IPS-NIHi11 (cell line): ENCODE measurements at places on chromosomes 1 and 21.

DNA sequence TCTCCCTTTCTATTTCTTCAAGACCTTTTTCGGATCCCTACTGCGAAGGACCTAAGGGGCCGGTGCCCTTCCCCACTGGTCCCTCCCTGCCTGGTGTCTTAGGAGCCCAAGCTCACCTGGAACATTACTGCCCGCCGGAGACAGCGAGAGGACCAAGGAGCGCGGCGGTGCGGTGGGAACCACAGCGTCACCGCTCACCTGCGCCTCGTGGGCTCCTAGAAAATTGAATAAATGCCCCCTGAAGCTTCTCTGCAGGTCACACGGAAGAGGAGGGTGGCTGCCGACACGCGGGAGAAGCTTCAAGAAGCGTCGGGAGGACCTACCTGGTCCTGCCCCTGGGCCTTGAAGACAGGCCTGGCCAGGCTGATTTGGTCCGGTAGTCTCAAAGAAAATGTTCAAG lies 65.2 kb downstream of the PPIAL4A start:
- no peak for DNase-seq

- DNase-seq = peak; percentile 41
Observed at GRCh38 chr1:92484472-92485380, 2.0 kb downstream of the GFI1 start.

DNA sequence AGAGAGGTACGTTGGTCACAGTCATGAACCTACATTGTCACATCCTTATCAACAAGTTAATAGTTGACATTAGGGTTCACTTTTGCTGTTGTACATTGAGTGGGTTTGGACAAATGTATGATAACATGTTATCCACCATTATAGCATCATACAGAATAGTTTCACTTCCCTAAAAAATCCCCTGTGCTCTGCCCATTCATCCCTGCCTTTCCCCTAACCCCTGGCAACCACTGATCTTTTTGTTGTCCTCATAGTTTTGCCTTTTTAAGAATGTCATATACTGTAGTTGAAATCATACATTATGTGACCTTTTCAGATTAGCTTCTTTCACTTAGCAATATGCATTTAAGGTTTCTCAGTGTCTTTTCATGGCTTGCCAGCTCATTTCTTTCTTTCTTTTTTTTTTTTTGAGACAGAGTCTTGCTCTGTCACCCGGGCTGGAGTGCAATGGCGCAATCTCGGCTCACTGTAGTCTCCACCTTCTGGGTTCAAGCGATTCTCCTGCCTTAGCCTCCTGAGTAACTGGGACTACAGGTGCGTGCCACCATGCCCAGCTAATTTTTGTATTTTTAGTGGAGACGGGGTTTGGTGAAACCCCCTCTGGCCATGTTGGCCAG lies 50.6 kb downstream of the UCK2 start:
- DNase-seq = no peak

- DNase-seq = no peak
Observed at GRCh38 chr1:54518489-54518888, 29.5 kb upstream of the ACOT11 start.

DNA sequence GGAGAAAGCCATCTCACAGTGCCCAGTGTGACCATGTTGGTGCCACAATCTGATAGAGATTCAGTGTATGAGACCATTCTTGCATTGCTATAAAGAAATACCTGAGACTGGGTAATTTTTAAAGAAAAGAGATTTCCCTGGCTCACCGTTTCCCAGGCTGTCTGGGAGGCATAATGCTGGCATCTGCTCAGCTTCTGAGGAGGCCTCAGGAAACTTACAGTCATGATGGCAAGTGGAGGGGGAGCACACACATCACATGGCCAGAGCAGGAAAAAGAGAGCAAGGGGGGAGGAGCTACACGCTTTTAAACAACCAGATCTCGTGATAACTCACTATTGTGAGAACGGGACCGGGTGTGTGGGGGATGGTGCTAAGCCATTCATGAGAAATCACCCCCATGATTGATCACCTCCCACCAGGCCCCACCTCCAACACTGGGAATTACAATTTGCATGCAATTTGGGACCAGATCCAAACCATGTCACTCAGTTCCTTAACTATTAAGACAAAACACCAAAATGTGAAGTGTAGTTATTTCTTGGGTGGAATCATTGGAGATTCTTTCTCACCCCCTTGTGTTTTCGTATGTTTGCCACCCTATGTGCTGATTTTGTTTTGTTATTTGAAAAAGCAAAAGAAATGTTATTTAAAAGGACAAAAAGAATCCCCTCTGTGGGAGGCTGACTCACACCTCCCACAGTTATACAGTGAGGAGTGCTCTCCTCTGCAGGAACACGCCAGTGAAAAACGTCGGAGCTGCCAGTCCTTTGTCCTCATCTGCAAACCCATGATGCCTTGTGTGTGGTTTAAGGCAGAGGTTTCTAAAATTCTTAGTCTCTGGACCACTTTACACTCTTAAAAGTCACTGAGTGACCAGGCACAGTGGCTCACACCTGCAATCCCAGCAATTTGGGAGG lies 46.9 kb upstream of the IFNLR1 start:
- DNase-seq = no peak

DNA sequence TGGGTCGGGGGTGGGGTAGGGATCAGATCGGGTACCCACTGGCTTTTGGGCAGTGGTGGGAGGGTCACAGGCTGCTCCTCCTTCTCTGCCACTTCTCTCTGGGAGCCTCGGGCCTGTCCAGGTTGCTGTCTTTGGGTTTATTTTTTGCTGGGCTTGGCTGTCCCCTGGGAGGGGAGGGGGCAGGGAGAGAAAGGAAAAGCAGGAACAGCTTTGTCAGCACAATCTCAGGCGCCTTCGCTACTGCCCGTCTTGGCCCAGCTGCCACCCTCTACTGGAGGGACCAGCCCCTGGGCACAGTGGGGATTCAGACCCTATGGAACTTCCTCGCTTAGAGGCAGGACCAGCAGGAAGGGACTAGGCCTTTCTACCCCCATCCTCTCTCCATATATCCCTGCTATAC lies 8.4 kb downstream of the KCNQ4 start:
- DNase-seq = no peak

- DNase-seq = no peak
Observed at GRCh38 chr1:12125422-12126355, 41.1 kb upstream of the TNFRSF1B start.
